Left colon (tissue), 2 donors: ENCODE measurements at places on chromosomes 2 and 18. TPM values are rescaled to one million over a fixed set of nuclear protein-coding genes. Genes with fewer than 3 reads are reported as not detected.

COL4A3 gene
- total RNA-seq: 0.61 TPM

INPP5D gene
- 6.6 TPM for total RNA-seq

FHOD3 gene
- total RNA-seq: 1.3 TPM

SPDYA gene
- total RNA-seq: 1.5 TPM

GRCh38 chr2:131010566-131010965, 82.7 kb downstream of the FAM168B start:
- DNase-seq: no peak

L3MBTL4 gene
- 6.5 TPM for total RNA-seq

DNA sequence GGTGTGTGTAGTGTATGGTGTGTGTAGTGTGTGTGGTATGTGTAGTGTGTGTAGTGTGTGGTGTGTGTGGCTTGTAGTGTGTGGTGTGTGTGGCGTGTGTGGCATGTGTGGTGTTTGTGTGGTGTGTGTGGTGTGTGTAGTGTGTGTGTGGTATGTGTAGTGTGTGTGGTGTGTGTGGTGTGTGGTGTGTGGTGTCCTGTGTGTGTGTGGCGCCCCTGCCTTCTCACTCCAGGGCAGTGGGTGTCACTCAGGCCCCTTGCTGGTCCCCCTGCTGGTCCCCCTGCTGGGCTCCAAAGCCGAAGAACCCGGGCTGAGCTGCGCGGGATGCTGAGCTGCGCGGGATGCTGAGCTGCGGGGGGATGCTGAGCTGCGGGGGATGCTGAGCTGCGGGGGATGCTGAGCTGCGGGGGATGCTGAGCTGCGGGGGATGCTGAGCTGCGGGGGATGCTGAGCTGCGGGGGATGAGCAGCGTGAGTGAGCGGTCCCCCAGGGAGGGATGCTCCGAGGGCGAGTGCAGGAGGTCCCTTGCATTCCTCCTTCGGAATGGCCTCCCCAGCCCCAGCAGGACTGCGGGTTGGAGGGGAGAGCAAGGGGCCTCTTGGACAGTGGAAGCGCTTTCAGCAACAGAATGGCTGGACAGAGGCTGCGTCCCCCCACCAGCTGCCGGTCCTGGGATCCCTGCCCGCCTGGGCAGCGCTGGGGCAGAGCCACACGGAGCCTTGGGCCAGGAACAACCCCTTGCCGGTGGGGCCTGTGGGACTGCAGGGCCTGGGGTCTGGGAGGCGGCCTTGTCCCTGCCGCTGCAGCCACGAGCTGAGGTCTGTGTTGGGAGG, 3.4 kb upstream of the RTP5 start:
- no peak for DNase-seq

DNA sequence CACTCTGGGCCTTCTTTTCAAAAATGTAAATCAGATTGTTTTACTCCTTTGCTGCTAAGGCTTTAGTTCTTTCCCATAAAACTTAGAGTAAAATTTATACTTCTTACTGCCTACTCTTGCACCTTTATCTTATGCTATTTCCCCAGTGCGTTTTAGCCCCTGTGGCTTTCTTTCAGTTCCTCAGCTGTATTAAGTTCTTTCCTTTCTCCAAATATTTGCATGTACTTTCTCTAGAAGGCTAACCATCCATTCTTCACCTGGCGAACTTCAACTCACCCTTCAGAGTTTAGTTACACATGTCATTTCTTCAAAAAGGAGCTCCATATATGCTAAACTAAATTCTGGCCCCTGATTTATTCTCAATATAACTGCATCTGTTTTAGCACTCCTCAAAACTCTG, 160.7 kb downstream of the FSHR start:
- no peak for DNase-seq

DNA sequence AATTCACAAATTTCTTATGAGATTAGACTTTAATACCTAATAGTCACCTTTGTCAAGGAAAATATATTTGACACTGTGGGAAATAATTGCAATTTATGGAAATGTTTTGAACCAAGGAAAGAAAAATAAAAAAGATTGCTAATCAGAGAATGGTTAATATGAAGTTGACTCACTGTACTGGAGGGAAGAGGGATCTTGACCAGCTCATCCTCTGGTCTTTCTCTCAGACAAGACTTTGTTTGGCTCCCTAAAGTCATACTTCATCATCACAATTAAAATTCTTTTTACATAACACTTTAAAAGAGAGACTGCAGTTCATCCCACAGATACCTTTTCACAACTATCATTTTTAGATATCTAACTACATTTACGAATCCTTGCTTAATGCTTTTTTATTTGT, 538.5 kb upstream of the ZEB2 start:
- DNase-seq: no peak

- no peak for DNase-seq
Observed at GRCh38 chr18:32037616-32038015, 19.0 kb downstream of the RNF125 start.

- DNase-seq: no peak
Observed at GRCh38 chr2:24374301-24374700, 14.0 kb upstream of the ITSN2 start.

QPCT gene
- 7.9 TPM for total RNA-seq

DNA sequence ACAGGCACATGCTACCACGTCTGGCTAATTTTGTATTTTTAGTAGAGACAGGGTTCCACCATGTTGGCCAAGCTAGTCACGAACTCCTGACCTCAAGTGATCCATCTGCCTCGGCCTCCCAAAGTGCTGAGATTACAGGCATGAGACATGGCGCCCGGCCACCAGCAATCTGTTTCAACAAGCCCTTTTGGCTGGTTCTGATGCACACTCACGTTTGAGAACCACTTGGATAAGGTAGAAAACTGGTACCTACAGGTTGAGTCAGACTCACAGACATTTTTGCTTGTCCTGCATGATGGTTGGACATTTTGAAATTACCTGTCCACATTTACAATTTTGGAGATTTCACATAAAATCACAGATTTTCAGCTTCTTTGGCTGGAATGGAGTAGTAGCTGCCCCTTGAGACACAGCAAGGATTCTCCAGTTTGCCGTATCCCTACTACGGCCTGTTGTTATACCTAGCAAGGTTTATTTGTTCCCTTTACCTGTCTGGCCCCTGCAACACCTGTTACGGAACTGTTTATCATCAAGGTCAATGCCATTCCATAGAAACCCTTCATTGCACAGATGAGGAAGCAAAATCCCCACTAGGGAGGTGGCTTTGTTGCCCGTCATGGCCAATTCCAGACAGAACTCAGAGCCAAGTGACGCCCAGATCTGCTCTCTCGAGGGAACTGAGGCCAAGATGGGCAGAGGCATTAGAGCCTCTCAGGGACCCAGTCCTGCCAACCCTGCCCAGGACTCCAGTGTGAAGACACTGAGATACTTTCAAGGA, 31.4 kb upstream of the IGFBP2 start:
- no peak for DNase-seq

KCTD1 gene
- 15.6 TPM for total RNA-seq

GRCh38 chr18:63272638-63273037, 46.9 kb downstream of the BCL2 start:
- no peak for DNase-seq

GRCh38 chr2:60368456-60368855, 185.0 kb downstream of the BCL11A start:
- no peak for DNase-seq

INHA gene
- total RNA-seq: not detected

GRCh38 chr18:60248336-60249330, 123.9 kb downstream of the MC4R start:
- DNase-seq: no peak

GRCh38 chr2:102837626-102838198, 75.9 kb downstream of the TMEM182 start:
- DNase-seq: no peak

GRCh38 chr2:26670171-26670570, 22.4 kb upstream of the KCNK3 start:
- DNase-seq: no peak

HMSD gene
- total RNA-seq: 0.55 TPM

DNA sequence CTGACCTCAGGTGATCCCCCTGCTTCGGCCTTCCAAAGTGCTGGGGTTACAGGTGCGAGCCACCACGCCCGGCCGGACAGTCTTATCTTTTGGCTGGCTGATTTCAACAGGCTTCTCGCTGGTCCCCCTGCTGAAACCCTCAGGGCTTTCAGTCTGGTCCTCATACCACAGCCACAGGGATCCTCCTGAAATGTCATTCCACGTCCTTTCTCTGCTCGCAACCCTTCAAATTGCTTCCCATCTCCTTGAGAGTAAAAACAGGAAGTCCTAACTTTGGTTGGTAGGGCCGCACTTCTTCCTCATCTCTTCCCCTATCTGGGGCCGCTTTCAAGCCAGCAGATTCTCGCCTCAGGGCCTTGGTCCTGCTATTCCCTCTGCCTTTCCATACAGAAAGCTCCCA, 1.4 kb upstream of the CAB39 start:
- no peak for DNase-seq

DNA sequence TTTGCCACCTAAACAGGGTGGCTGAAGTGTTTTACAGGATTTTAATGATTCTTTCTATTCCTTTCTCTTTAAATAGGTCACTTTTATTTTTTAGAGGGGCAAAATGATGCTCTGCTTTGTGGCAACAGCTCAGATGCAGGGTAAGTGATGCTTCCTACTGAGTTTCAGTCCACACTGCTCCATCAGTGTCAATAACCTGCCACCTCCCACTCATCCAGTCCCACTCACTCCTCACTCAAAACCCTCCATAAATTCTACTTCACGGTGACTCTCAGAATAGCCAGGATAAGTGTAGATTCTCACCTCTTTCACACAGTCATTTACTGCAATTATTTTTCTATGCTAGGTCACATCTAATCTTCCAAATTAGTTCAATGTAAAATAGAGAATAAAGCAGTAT, 72.7 kb downstream of the SCN2A start:
- no peak for DNase-seq

- no peak for DNase-seq
Observed at GRCh38 chr18:43134876-43135275, 19.4 kb upstream of the RIT2 start.

STARD6 gene
- not detected for total RNA-seq

DNA sequence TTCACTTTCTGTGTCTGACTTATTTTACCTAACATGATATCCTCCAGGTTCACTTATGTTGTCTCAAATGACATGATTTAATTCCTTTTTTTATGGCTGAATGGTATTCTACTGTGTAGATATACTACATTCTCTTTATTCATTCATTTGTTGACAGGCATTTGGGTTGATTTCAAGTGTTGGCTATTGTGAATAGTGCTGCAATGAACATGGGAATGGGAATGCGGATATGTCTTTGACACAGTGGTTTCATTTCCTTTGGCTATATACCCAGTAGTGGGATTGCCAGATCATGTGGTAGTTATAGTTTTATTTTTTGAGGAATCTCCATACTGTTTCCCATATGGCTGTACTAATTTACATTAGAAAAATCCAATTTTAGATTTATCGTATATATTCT, 195.4 kb upstream of the KLHL14 start:
- no peak for DNase-seq

- no peak for DNase-seq
Observed at GRCh38 chr2:28749526-28749925, 2.1 kb upstream of the PPP1CB start.

- DNase-seq: no peak
Observed at GRCh38 chr2:189527812-189528592, 52.6 kb downstream of the SLC40A1 start.

DNA sequence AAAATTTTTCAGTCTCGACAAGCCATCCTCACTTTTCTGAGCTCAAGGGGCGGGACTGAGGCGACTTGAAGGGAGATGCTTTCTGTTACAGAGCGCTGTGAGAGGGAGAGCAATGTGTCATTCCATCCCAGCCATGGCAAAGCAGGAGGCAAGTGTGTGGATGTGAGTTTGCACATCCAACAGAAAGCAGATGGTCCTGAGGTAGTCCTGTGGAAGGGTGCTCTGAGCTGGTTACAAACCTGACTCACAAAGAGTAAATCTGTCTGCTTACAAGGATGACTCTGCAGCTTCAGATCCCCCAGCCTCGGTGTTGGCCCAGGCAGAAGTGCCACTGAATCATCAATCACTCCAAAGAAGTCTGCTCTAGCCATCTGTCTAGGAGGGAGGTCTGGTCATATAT, 482.0 kb upstream of the DCC start:
- DNase-seq: no peak

EIF2B4 gene
- 36.6 TPM for total RNA-seq

- DNase-seq: no peak
Observed at GRCh38 chr2:146785101-146785500, 1059.7 kb upstream of the ACVR2A start.

DNA sequence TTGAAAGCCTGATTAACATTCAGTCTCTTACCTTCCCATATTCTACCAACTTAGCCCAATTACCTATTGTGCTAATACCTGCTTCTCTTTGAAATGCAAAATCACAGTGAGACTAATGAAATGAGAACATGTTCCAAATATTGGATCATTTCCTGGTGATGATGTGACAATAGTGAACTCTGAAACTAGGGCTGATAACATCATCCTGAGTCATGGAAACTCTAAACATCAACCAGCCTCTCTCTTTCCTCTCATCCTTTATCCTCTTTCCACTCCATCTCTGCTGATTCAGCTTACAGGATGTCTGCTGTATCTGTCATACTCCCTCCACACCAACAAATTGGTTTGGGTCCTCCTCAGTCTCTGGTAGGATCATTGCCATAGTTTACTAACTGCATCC, 98.8 kb upstream of the NCKAP5 start:
- DNase-seq: no peak

UGT1A7 gene
- total RNA-seq: 5.6 TPM

IL18RAP gene
- total RNA-seq: 2.4 TPM

- no peak for DNase-seq
Observed at GRCh38 chr2:197349699-197350098, 39.1 kb upstream of the ANKRD44 start.

DNA sequence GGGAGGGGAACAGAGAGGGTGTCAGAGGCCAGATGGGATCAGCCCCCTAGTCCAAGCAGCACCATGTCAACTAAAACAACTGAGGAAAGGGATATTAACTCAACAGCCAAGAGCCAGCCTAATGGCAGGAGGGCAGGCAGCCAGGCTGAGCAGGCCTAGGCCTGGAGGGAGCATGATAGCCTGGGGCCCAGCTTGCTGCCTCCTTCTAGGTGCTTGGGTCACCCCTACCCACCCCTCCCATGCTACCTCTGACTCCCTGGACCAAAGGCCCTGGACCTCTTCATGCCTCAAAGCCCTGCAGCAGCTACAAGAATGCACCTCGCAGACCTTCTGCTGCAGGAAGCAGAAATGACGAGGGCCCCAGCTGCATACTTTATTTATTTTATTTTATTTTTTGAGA, 22.1 kb upstream of the TNS1 start:
- peak; percentile 5 for DNase-seq

CDH2 gene
- 0.98 TPM for total RNA-seq

DNA sequence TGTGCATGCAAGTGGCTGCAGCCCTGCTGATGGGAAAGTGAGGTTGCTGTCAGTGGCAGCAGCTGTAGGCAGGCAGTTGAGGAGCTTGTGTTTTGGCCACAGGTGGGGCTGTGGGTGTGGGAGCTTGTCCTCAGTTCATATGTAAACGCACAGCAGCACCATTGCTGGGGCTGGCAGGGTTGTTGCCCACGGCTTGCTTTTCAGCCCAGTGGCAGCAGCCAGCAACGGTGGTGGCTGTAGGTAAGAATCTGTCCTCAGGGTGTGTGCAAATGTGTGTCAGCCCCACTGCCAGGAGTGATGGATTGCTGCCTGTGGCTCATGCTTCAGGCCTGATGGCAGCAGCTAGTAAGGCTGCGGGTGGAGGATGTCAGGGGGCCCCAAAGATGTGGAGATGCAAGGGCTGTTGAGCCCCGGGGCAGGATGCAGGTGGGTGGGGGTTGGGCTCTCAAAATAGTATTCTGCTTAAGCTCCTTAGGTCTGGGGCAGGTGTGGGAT, 141.3 kb upstream of the THUMPD2 start:
- no peak for DNase-seq

ANKRD29 gene
- 1.2 TPM for total RNA-seq

CD226 gene
- total RNA-seq: 1.3 TPM

GRCh38 chr2:57720728-57721627, 325.6 kb upstream of the VRK2 start:
- peak; percentile 10 for DNase-seq

REG3G gene
- total RNA-seq: not detected

SAG gene
- total RNA-seq: not detected
